ENCODE measurements at places on chromosomes 3 and 15. TPM values are rescaled to one million over a fixed set of nuclear protein-coding genes. Genes with fewer than 3 reads are reported as not detected.

Gene ATP13A5
- total RNA-seq: not detected

Gene GOLGA6A
- total RNA-seq: 0.10 TPM

Gene RPSA
- 644 TPM for total RNA-seq

Gene TLR9
- total RNA-seq: 0.07 TPM

Gene CSTA
- not detected for total RNA-seq

Gene RARB
- 1.5 TPM for total RNA-seq

Gene P2RY1
- 1.1 TPM for total RNA-seq
